ENCODE measurements at places on chromosomes 12 and 14.

GRCh38 chr14:99028521-99028920 lies 243.5 kb downstream of the BCL11B start:
- DNase-seq: no peak

GRCh38 chr14:58426670-58427280 lies 556 bp downstream of the TIMM9 start:
- DNase-seq: no peak

GRCh38 chr14:67569011-67569650 lies 30.9 kb downstream of the PIGH start:
- no peak for DNase-seq

DNA sequence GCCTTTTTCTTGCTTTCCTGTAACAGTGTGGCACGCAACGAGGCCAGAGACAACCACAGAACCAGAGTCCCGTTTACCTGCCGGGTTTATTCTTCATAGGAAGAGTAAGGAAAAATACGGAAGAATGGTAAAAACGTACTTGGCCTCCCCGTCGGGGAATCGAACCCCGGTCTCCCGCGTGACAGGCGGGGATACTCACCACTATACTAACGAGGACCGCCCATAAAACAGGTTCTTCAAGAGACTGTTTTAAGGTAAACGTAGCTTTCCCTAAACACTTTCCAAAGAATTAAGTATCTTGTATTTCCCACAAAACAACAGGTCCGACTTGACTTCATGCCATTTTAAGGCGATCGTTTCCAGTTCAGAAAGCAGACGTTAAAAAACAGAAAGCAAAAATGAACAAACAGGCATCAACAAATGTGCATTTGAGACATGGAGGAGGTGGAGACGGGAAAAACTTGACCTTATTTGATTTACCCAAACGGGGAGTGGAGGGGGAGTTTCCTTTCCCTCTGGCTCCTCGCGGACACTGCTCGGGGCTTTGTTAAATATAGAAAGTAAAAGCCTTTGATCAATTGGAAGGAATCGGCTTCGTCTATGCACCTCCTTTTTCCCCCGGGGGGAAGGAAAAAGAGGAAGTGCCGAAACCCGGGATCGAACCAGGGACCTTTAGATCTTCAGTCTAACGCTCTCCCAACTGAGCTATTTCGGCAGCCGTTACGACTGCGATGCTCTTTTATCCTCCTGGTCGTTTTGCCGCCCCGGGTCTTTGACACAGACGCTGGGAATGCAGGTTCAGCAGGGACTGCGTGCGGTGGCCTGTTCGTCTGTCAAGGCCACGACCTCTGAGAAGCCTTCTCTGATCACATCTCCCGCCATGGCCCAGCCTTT lies 13.0 kb upstream of the UBC start:
- DNase-seq: no peak

- DNase-seq: no peak
These were observed 31.7 kb upstream of the NINJ2 start for GRCh38 chr12:694734-695503.

GRCh38 chr12:93100610-93101009 lies 171.5 kb upstream of the EEA1 start:
- no peak for DNase-seq

DNA sequence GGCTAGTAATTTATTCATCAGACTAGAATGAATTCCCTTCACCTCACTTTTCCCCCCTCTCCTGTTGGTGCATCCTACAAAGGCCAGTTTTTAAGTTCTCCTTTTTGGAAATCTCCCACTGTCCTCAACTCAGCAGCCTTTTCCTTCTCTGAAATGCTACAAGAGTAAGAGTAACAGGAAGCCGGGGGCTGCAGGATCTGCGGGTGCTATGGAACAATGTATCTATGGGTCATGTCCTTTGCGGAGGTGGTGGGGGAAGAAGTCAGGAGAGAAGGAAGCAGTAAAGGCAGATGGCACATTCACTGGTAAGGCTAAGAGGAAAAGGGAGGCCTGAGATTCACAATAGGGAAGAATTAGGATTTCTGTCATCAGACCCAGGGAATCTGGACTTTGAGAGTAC lies 22.2 kb upstream of the TESC start:
- no peak for DNase-seq

GRCh38 chr12:121110211-121110940 lies 22.3 kb upstream of the P2RX7 start:
- DNase-seq: peak; percentile 47

- no peak for DNase-seq
These were observed 8.7 kb upstream of the RESF1 start for GRCh38 chr12:31950492-31950891.

- no peak for DNase-seq
These were observed 95.4 kb downstream of the KCNK10 start for GRCh38 chr14:88227693-88228092.

GRCh38 chr12:97924122-97924521 lies 461.5 kb downstream of the RMST start:
- no peak for DNase-seq

- DNase-seq: no peak
These were observed 18.0 kb upstream of the ATF7 start for GRCh38 chr12:53644133-53644532.

- DNase-seq: no peak
These were observed 7.9 kb downstream of the INF2 start for GRCh38 chr14:104697317-104697703.

DNA sequence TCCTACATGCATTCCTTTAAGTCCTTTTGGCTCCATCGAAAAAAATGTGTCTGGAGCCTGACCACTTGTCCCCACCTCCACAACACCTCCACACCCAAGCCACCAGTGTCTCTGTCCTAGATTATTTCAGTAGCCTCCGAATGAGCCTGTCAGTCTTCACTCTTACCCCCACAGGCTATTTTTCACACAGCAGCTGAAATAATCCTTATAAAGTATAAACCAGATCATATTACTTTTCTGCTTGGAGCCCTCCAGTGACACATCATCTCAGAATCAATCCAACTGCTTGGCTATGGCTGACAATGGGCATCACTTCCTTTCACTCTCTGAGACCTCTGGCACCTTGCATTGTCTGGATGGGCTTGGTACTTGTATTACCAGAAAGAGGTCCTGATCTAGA lies 44.9 kb downstream of the BBS10 start:
- no peak for DNase-seq

- no peak for DNase-seq
These were observed 380.5 kb downstream of the VRK1 start for GRCh38 chr14:97177635-97178034.

DNA sequence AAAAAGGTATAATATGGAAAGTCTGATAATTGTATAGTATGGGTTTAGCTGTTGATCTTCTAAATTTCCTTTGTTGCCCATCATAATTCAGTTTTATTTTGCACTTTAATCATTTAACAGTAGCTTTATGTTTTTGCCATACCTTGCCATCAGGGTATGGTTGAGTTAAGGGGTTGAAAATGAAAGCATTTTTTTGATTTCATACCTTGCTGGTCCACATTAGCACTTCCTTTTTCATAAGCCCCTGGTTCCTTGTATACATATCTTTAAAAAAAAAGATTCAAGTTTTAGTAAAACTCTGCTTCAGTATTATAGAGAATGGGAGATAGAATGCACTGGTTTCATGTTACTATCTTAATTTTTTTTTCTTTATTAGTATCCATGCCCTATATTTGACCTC lies 71.1 kb downstream of the MIPOL1 start:
- no peak for DNase-seq

- DNase-seq: no peak
These were observed 279.8 kb downstream of the AKAP6 start for GRCh38 chr14:32608857-32609256.

- DNase-seq: no peak
These were observed 1.0 kb downstream of the KLHL33 start for GRCh38 chr14:20434701-20435581.

GRCh38 chr14:105123064-105123665 lies 45.4 kb downstream of the JAG2 start:
- DNase-seq: no peak

- DNase-seq: no peak
These were observed 7.0 kb downstream of the ETNK1 start for GRCh38 chr12:22631863-22632463.

DNA sequence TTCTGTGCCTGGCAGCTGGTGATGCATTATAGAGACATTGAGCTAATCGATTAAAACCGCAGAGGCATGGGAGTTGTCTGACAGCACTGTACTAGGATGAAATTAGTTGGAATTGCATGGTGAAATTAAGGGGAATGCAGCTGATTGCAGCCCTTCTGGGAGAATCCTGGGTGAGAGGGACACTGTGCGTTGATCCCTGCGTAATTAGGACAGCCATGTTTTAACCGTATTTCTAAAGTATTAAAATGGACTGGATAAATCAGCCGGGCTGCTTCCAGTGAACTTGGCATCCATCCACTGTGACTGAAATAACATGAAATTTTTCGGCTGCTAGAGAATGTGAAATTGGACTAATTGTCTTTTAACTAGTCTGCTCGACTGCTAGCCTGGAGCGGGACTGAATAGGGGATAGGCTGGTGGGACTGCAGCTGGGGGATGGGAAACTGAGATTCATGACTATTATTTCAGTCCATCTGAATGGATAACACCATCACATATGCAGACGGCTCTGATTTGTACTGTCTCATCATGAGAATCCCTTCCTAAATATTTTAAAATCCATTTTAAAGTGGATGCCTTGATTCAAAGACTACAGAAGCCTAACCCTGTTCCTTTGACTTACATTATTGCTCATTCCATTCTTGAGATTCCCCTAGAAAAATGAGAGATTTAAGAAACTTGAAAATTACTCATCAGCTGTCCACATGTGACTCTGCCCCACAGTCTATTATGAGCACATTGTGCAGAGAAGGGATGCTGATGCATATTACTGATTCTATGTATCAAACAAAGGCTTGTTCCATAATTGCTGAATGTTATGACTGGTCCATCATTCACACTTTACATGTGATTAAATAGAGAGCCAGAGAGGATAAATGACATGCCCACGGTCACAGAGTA lies 343.9 kb downstream of the NPAS3 start:
- no peak for DNase-seq

DNA sequence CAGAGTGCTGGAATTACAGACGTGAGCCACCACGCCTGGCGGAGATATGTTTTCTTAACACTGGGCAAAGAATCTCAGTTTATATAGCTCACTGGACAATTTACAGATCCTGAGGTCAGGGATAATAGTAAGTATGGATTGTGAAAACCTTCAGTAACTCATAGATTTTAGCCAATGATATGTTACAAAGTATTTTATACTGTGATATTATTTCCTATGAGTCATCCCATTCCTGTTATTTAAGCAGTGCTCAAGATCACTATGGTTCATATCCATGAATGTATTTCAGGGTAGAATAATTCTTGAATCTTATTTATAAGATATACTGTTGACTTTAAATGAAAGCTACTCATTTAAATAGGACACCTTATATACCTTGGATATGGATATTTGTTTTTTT lies 107.2 kb downstream of the RAD51B start:
- DNase-seq: no peak

DNA sequence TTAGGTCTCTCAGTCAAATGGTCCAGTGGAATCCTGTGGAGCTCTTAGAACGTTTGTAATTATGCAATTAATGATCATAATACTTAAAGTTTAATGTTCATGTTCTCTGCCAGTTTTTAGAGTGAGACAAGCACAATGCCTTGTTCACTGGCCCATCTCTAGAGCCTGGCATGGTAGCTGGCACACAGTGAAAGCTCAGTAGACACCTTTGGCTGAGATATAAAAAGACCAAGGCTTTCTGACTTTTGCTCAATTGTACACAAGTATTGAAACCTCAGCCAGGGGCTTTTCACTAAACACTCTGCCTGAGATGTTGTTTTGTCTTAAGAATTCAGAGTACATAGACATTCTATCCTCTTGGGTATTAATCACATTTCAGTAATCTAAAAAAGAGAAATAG lies 241.8 kb upstream of the ATP2B1 start:
- DNase-seq: no peak

GRCh38 chr12:122740351-122740750 lies 9.7 kb upstream of the HCAR1 start:
- no peak for DNase-seq

DNA sequence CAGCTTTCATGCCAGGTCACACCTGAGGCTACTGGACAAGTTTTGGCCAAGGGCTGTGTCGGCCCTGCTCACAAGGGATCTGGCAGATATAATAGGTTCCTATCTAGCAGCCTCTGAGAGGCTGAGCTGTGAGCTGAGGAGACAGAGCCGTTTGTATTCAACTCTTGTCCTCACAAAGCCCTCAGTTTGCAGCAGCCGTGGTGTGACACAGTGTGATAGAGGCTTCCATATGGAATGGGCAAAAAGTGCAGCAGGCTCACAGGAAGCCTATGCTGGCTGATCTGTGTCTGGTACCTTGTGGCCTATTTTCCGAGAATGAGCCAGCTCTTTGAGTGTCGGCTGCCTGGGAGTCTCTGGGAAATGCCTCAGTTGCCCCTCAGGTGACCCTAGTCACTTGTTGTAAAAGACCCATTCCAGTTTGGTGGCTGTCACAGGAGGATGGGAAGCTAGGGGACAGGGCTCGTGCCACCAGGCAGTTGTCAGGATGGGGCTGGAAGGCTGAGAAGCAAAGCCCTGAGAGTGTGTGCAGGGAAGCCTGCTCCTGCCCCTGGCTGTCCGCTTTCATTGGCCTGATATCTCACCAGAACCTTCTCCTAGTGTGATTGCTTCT lies 16.1 kb downstream of the VRTN start:
- no peak for DNase-seq

DNA sequence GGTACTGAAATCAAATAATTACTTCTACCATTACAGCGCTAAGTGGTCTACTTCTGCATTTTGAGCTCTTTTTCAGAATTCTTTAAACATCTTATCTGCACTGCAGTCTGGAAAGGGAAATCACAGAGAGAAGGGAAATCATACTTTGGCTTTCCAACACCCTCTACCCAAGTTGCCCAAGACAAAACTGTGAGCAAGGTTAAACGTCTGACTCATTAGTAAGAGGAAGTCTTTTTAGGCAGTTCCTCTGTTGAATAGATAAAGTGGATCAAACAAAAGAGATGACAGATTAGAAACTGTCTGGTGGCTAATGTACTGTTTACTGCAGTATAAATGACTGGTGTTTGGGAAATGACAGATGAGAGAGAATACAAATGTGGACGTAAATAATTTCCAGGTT lies 858.1 kb downstream of the NRXN3 start:
- no peak for DNase-seq

DNA sequence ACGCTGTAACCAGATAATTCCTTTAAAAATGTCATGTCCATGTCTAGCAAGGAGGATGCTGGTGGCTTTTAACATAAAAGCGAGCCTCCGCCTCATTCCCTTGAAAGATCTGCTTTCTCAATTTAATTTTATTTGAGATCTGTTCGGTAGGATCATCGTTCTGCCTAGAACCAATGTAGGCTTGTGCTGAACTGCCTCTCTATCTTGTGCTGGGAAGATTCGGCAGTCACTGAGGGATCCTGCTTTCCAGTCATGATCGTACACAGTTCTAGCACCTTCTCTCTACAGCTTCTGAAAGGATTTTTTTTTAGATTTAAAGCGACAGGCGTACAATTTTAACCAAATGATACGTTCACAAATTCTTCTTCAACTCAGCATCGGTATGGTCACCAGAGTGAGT lies 54.3 kb downstream of the PEBP1 start:
- no peak for DNase-seq

DNA sequence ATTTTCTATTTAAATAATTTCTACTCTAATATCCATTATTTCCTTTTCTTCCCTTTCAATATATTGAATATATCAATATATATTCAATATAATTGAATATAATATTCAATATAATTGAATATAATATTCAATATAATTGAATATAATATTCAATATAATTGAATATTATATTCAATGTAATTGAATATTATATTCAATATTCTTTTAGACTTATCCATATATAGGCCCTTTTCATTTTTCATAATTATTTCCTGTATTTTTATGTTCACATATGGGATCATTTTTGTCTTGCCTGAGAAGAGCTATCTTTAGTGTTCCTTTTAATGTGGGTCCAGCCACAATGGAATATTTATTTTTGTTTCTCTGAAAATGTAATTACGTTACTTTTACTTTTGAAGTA lies 88.9 kb upstream of the ESRRB start:
- DNase-seq: no peak
